ENCODE measurements at places on chromosomes 3 and 15.

GRCh38 chr15:35679186-35679585, 133.2 kb upstream of the DPH6 start:
- DNase-seq: no peak

GRCh38 chr3:38153221-38153620, 12.1 kb upstream of the OXSR1 start:
- DNase-seq: no peak

DNA sequence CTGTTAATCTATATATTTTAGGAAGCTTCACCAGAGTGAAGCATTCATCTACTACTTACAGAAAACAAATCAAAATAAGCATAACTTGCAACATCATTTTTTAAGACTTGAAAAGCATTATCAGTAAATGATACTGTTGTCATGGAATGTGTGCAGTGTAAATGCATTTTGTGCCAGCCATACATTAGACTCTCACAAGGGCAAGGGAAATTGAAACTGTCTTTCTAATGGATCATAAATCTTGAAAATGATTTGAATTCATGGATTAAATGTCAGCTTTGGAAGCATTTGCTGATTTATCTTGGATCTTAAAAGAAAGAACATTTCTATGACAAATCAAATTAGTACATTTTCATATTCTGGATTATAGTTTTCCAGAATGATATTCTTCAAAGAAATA, 338.3 kb upstream of the SGO1 start:
- no peak for DNase-seq

DNA sequence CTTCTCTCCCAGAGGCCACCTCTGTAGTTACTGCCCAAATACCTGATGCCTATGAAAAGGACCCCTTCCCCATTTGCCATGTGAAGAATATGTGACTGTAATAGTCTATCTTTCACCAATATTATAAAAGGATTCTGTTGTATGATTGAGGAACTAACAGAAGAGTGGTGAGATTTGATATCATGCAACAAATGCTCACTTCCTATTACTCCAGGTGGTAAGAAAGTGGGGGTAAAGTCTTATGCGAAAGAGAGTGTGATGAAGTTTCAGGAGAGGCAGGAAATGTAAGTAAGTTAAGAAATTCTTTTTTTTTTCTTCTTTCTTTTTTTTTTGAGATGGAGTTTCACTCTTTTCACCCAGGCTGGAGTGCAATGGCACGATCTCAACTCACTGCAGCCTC, 24.4 kb upstream of the RAP2B start:
- DNase-seq: no peak

GRCh38 chr15:66761726-66762595, 59.9 kb downstream of the SMAD6 start:
- DNase-seq: no peak

DNA sequence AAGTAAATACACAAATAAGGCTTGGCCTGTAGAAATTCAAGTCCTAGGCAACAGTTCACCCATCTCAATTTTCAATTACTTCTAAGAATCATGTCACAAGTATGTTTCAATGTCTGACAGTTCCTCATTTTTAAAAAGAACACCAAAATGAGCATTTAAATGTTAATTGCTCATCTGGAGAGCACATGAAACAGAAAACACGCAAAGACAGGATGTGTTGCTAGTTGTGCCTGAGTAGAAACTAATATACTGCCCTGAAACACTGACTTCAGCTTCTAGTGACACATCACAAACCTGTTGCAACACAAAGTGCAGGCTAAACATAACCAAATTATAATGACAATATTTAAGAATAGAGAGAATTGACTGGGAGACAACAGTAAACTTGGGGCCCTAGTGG, 167.3 kb upstream of the THBS1 start:
- no peak for DNase-seq

DNA sequence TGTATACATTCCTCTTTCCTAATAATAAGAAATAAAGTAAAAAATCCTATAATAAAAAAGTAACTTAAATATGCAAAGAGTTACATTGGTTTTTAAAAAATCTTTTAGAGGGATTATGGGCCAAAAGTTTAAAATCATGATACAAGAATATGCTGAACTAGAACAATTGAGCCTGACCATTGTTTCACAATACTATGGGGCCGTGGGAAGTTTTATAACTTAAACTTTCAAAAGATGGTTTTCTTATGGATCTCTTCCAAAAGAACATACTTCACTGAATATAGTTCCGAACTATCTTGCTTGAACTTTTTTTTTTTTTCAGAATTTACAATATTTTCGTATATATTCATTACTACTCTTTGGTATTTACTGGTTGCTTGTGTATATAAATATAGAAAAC, 97.6 kb downstream of the NFKBIZ start:
- DNase-seq: no peak

DNA sequence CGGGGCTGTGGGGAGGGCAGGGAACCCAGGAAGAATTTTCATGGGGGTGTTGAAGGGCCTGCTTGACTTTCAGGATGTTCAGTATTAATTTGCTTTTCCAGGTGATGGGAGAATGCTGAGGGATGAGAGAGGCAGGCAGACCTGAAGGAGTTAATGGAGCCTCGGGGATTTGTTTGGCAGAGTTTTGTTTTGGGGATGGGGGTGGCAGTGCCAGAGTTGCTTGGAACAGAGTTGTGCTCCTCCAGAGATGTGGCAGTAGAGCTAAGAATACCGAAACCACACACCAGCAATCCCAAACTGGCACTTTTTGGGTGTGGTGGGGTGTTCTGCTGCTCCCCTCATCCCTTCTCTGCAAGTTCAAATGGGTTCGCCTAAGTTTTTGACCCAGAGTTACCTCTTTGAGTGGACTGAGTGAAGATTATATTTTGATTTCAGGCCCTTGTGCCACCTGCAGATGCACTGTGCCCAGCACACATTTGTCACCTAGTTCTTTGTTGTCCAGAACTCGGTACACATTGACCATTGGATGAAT, 1.6 kb downstream of the BOC start:
- DNase-seq: no peak

- DNase-seq: no peak
Measured at GRCh38 chr3:46996689-46997452, 17.4 kb downstream of the NBEAL2 start.

DNA sequence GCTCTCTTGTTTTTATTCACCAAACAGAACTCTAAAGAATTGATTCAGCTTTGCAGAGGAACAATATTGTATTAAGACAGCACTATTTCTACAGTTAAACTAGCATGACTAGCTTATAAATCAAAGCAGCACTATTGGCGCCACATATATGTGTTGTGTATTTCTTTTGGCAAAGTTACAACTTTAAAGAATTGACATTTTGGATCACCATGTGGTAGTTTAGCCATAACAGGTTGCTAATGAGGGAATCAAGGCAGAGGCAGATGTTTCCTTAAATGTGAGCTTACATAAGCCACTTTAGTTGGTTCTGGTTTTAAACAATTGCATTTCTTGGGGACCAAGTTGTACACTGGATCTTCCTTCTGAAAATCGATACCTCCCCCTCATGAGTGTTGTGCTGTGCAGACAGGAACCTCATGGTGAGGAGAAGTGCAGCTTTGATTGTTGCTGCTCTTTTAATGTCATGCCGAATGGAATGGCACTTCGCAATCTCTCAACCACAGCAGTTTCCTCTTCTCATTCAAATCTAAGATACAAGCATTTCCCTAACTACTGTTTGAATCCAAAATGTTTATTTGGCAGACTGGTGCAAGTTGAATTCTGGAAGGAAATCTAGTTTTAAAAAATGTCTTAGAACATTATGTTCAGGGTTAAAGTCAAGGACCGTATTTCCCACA, 151.2 kb downstream of the MYRIP start:
- no peak for DNase-seq

- DNase-seq: no peak
Measured at GRCh38 chr3:140189976-140190375, 255.0 kb downstream of the CLSTN2 start.

GRCh38 chr15:51269496-51269895, 68.9 kb downstream of the CYP19A1 start:
- DNase-seq: no peak

DNA sequence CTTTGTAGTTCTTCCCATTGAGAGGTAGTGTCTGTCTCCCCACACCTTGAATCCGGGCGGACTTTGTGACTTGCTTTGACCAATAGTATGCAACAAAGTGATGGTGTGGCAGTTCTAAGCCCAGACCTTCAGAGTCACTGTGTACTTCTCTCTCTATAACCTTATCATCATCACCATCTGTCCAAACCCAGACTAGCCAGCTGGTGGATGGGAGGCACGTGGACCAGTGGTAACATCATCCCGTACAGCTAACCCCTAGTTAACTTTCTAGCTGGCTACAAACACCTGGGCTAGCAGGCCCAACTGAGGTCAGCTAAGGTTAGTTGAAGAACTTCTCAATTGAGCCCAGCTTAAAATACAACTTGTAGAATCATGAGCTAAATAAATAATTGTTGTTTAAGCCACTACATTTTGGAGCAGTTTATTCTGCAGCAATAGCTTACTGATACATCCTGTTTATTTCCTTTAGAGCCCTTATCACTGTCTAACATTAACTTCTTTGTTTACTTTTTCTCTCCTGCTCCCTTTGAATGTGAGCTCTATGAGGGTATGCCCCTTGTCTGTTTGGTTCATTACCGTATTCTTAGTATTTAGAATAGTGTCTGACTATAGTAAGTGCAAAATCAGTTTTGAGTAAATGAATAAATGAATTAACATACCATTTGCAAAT, 11.5 kb upstream of the CCR9 start:
- DNase-seq: no peak

DNA sequence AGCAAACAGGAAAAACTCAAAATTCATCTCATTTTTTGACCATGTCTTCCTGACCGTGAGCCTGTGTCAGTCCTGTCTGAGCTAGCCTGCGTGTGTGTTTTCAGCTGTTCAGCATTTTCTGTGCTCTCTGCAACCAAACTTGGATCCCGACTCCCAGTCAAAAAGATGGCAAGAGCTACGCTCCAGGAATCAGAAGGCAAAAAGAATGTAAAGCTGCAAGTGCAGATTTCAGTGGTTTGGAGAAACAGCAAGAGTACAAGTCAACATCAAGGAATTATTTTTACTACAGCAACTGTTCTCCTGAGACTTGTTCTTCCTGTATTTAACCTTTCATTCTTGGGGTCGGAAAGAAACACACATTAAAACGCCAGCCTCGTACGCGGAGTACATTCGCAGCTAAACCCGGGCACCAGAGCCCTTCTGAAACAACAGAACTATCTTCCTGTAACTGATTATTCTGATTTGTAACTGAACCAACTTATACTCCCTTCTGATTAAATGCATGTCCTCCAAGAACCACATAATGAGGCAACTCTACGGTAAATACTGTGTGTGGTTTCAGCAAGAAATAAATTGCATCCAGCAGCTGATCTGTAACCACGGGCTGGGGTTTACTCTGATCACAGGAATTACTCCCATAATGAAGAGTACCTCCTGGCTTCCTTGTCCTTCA, 107.4 kb downstream of the LRIG1 start:
- DNase-seq: no peak

- DNase-seq: no peak
Measured at GRCh38 chr3:114892880-114893279, 254.2 kb downstream of the ZBTB20 start.

DNA sequence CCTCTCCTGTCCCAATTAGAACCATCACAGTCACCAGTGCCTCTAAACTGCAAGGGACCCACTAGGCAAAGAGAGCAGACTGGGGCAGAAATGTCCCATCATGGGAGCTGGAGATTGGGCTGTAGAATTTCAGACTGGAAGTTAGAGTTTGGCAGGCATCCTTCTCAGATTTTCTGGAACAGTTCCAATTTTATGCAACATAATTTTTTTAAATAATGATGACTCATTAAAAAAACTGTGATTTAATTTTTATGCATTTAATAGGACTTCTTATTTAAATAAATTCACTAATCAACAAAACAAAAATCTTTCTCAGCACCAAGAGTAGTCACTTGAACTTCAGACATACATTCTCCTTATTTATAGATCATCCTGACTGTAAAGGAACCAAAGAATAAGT, 84.6 kb upstream of the SLC7A14 start:
- DNase-seq: no peak

- no peak for DNase-seq
Measured at GRCh38 chr3:45236964-45237363, 10.9 kb upstream of the TMEM158 start.

DNA sequence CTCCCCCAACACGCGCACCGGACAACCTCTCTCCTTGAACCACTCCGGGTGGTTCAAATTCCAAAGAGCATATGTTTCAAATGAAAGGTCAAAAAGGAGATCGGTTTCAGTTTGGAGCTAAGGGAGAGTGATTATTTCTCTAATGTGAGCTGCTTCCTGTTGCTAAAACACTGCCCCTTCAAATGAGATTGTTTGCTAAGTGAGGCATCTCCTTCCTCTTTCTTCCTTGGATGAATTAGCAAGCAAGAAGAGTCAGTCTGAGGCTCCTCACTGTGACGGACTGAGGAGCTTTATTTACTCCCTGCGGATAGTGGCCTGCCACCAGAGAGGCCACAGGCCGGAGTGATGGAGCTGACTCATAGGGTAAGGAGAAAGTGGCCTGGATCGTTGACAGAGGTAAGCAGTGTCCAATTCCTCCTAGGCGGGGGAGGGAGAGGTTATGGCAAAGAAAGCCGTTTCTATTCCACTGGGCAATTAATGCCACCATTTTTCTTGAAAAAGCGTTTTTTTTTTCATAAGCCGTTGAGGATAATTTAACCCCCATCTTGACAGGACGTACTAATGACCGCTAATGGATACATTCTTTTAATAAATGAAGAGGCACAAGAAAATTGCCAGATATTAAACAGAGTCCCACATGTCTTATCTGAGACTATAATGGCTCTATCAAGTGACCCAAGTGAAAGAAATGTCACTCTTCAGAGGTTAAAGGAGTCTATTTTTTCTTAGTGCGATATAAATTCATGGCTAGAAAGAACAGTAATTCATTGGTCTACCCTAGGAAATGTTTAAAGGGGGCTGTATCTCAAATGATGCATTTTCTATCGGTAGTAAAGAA, 167.0 kb upstream of the ANKRD28 start:
- peak; percentile 34 for DNase-seq

GRCh38 chr3:187066228-187066995, 72.9 kb downstream of the RPL39L start:
- no peak for DNase-seq

DNA sequence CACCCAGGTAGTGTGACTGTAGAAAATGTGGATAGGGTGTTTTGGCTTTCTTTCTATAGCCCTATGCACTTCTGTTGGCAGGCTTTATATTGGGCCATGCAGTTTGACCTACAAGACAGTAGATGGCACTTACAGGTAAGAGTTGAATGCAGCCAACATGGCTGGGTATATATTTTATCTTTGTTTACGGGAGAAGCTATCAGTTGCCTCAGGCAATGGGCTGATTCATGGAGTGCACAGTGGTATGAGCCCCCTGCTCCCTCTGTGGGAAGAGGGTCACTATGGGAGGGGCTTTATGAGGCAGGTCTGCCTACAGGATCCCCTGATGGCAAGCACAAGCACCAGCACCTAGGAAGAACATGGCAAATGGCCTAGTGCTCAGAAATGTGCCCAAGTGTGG, 301.2 kb upstream of the CDIN1 start:
- no peak for DNase-seq

- DNase-seq: no peak
Measured at GRCh38 chr15:100054539-100054938, 287.2 kb downstream of the ADAMTS17 start.

GRCh38 chr15:32851572-32851971, 133.8 kb downstream of the GREM1 start:
- no peak for DNase-seq

GRCh38 chr3:194212161-194212844, 76.4 kb downstream of the HES1 start:
- DNase-seq: no peak

GRCh38 chr3:128770387-128770786, 44.4 kb downstream of the RAB7A start:
- DNase-seq: no peak
